ENCODE measurements at places on chromosomes 7 and 10. TPM values are rescaled to one million over a fixed set of nuclear protein-coding genes. Genes with fewer than 3 reads are reported as not detected.

DNA sequence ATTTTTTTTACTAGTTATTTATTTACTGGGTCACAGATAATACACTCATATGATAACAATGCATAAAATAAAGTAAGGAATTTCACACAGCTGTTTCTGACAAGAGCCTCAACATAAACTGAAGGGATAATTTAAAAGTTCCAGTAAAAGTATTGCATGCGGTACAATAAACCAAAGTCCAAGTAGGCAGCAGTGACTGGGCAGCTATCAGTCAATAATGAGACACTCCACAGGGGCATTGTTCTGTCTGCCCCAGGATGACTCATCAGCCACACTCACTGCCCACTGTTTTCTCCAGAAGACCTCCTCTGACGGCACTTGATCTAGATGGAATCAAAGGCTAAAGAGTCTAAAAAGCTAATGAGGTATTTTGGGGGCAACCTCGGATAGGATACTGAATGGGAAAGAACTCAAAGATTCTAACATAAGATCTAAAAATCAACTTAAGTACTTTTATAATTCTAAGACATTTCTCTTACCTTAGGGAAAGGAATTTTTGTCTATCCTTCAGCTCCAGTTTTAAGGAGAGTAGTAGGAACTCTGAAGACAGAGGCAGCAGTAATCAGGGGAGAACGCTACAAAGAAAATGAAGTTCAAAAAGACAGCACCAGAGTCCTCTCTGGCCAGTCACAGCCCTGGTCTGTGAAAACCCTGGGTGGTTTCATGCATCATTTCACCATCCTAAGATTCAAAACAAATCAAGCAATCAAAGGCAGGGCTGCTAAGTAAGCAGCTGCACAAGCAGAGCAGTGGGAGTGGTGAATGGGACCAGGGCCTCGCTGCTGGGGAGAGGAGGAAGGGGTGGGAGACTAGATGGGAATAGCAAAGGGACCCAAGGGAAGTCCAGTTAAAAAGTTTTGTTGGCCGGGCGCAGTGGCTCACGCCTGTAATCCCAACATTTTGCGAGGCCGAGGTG is 175.1 kb downstream of the AVL9 start:
- DNase-seq = no peak

The RNF148 gene
- total RNA-seq = not detected

The TFPI2 gene
- not detected for total RNA-seq

The GRB10 gene
- 6.9 TPM for total RNA-seq

DNA sequence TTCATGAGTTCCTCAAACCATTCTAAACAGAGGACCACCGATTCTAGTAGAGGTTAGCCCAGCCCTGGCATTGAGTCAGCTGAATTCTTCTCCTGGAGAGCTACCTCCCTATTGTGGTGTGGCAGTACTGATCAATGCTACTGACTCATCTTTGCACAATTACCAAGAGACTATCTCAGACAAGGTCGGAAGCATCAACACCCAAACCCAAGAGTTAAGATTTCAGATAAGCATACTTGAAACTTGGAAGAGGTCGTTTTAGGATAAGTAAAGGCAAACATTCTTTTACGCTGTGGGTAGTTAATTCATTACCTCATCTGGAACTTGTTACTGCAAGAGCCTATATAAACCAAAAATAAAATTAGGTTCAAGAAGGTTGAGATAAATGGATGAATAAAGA is 154.6 kb upstream of the NRBF2 start:
- DNase-seq = no peak

The SPDYE8 gene
- not detected for total RNA-seq

GRCh38 chr10:62045765-62046521 is 144.4 kb downstream of the ARID5B start:
- no peak for DNase-seq

The PGAM2 gene
- not detected for total RNA-seq

DNA sequence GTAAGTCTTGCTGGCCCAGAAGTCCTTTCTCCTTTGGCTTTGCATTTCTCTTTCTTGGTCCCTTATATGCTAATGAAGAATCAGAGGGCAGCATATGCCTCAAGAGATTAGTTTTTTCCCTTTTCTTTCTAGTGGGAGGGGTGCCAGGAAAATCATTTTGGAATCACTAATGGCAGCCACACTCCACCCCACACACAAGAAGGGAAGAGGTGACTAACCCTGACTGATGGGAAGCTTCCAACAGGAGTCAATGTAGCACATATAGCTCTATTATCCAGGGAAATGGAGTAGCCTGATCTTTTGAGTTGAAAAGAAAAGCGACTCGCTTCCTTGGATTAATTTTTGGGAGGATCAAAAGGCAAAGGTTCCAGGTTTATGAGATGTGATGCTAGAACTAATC is 225.3 kb downstream of the KIF20B start:
- DNase-seq = no peak

DNA sequence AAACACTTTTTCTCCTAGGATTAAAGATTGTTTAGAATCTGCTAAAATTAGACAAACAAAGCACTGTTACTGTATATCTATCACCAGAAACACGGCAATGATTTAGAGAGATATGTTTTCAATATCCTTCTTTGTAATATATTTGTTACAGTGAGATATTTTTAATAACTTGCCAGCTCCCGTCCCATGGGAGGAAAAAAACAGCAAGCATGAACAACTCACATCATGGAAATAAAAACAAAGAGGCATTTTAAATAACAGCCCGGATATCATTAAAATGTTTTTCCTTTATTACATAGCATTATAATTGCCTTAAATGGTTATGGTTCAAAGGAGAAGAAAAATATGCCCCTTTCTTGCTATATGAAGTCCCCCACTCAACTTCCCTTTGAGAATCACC is 272.1 kb downstream of the BMPER start:
- DNase-seq = no peak
